ENCODE measurements at places on chromosomes 3 and 15.
A peak's percentile ranks its signal among the peaks of the same experiment; 100 is the strongest.

GRCh38 chr3:69143612-69144011 lies 21.2 kb upstream of the LMOD3 start:
- no peak for DNase-seq

GRCh38 chr15:29784413-29784812 lies 37.9 kb downstream of the TJP1 start:
- DNase-seq: no peak

GRCh38 chr3:186946756-186947375 lies 16.5 kb downstream of the ST6GAL1 start:
- no peak for DNase-seq

DNA sequence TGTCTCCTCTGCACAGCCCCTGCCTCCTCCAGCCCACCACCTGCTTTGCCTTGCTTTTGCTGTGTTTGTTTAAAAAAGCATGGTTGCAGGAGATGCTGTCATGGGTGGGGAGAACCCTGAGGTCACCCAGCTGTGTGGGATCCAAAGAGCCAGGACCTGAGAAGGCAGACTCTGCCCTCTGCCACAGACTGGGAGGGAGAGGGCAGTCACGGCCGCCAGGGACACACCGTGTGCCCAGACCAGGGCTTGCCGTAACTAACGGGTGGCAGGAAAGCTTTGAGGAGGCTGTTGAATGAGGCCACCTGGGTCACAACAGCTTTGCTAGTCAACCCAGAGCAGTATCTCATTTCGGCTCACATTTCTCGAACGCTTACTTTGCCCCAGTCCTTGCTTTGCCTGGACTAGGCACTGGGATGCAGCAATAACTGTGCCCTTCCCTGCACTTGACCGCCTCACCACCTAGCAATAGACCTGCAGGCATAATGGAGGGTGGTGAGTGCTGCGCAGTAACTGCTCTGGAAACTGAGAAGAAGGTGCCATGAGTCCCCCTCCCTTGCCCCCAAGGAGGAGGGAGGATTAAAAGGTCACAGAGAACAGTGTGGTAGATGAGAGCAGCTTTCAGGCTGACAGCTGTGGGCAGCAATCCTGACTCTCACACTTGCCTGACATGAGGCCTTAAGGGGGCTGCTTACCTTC lies 55.0 kb upstream of the CTDSPL start:
- no peak for DNase-seq

GRCh38 chr15:90883526-90883975 lies 753 bp upstream of the FES start:
- DNase-seq: no peak

DNA sequence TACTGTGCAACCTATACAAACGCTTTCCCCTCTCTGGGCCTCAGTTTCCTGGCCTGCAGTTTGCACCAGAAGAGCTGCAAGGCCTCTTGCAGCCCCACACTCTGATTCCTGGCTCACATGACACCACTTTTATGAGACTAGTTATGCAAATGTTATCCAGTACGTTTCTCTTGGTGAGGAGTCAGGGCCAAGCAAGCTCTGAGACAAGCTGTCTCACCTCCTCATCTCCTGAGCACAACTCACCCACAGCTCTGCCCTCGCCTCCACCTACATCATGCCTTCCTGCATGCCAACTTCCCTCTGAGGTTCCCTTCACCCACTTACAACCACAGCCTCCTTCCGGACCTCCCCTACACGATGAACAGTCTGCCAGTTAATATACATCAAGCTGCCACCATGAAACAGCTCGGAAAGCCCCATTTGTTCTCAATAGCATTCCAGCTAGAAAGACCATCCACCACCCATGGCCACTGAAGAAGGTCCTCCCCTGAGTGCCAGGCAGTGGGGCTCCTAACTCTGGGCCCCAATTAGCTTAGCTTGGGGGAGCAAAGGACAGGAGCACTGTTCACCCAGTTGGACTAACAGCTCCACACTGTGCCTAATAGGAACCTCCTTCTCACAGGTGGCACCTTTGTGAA lies 25.0 kb downstream of the CRYGS start:
- no peak for DNase-seq

- no peak for DNase-seq
Observed at GRCh38 chr3:1955170-1955569, 143.5 kb upstream of the CNTN4 start.

GRCh38 chr3:146160321-146160963 lies 542 bp downstream of the PLOD2 start:
- no peak for DNase-seq

GRCh38 chr3:127718916-127719290 lies 46.2 kb downstream of the ABTB1 start:
- DNase-seq: no peak

GRCh38 chr3:139113231-139113992 lies 68.7 kb upstream of the PRR23C start:
- no peak for DNase-seq

- DNase-seq: no peak
Observed at GRCh38 chr15:70825841-70826240, 28.1 kb downstream of the LARP6 start.

DNA sequence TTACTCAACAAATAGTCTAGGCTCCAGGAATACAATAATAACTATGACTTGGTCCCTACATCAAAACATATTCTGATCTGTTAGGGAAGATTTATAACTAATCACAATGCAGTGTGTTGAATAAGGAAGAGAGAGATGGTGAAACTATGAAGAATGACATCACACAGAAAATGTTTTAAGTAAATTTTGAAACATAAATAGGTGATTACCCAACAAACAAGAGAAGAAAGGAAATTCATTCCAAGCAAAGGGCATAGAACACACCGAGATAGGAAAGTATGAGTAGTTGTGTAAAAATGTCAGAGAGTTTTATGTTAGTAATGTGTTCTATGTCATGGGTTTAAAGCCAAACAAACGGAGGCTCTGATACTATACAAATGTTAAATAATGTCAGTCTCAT lies 13.4 kb downstream of the SEC62 start:
- no peak for DNase-seq

DNA sequence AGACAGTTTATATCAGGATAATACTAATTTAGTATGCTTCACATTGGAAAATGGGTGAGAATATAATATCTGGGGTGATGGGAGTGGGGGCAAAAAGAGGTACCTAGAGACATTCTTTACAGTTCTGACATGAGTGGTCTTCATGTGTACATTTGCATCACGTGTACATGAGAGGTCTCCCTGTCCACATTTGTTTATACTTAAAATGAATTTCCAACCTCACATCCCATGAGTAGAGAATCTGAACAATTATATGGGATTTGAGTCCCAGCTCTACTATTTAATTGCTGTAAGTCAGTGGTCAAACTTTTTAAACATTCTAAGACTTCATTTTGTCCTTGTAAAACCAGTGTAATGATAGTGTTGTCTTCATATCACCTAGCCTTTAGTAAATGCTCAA lies 408.4 kb downstream of the NAALADL2 start:
- no peak for DNase-seq

DNA sequence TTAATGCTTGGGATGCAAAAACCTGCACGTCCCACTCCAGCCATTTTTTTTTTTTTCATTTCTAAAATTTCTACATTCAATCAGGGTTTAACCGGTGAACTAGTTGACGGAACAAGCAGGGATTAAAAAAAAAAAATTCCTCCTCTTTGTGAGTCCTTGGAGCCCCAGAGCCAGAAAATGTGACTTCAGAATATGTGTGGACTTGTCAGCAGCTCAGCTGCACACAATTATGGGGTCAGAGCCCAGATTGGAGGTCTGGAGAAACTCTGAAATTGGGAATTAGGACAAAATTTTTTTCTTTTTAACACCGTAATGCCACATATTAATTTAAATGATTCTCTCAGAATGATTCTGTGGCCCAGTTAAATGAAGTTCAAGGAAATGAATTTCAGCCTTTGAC lies 921.0 kb upstream of the CFAP20DC start:
- no peak for DNase-seq

DNA sequence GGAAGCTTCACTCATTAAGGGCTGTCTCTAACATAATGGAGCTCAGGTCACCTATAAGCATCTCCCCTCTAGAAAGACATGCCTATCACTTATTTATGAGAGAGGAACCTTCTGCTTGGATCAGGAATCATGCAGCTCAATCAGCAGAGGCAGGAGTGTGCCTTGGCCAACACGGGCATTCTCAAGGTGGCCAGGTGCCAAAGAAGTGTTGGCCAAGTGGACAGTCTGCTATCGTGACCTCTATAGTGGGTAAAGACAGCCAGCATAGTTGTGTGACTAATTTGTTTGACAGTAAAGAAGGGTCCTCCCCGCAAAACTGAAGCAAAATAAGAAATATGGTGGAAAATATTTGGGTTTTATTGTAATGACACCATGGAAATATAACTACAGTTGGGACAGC lies 14.7 kb upstream of the AGTR1 start:
- no peak for DNase-seq

GRCh38 chr3:142035308-142035922 lies 113.9 kb downstream of the TFDP2 start:
- no peak for DNase-seq

- DNase-seq: peak; percentile 65
Observed at GRCh38 chr3:101512646-101513418, at the start of gene SENP7. Gene SENP7 (minus strand): TSS chr3:101513212. CDS start chr3:101513130, 82 bp downstream.

- DNase-seq: no peak
Observed at GRCh38 chr3:116059421-116060096, 385.7 kb downstream of the LSAMP start.

GRCh38 chr15:37394402-37395099 lies 294.2 kb upstream of the MEIS2 start:
- DNase-seq: no peak

- no peak for DNase-seq
Observed at GRCh38 chr3:58591517-58592510, 14.6 kb upstream of the FAM107A start.

GRCh38 chr15:42772144-42772543 lies 35.2 kb upstream of the CDAN1 start:
- DNase-seq: no peak

Measured in stimulated activated CD8-positive, alpha-beta memory T cell treated with anti-CD3 and anti-CD28 coated beads, Interleukin-7, amount 100 ng/mL, for 24 hours (primary cell).